ENCODE measurements at places on chromosomes 7 and 10.
A peak's percentile ranks its signal among the peaks of the same experiment; 100 is the strongest.

DNA sequence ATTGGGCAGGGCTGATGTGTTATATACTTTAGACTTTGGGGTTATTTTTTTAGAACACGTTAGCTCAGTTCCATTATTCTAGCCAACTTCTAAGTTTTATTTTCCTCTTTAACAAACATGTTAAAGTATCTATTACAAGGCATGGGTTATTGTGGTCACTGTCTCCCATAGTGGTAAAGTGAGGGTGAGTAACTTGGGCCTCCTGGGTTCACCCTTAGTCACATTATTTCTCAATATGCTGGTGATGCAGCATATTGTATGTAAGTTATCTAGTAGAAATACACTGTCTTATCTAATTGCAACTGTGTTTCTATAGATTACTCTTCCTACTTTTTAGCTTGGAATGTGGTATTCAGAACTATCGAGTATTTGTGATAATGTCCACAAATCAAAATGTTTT is 65.9 kb downstream of the BBS9 start:
- no peaks in the 10 kb centered on the region for H3K27me3 ChIP-seq
- no peak overlapping the region for H3K27ac ChIP-seq
- DNase-seq = no peak
- no peak overlapping the region for H3K4me3 ChIP-seq
- no peaks in the 10 kb centered on the region for H3K36me3 ChIP-seq

- no peaks in the 10 kb centered on the region for H3K4me1 ChIP-seq
- H3K27me3 ChIP-seq = no peaks in the 10 kb centered on the region
- H3K27ac ChIP-seq = peak overlapping the region; percentile 38
- no peak for DNase-seq
- H3K4me3 ChIP-seq = no peak overlapping the region
- no peaks in the 10 kb centered on the region for H3K36me3 ChIP-seq
These were observed 40.7 kb downstream of the AHR start for GRCh38 chr7:17339139-17339538.

GRCh38 chr7:16564909-16565426 is 38.3 kb downstream of the LRRC72 start:
- H3K4me1 ChIP-seq = no peaks in the 10 kb centered on the region
- H3K27me3 ChIP-seq = no peaks in the 10 kb centered on the region
- no peak overlapping the region for H3K4me3 ChIP-seq
- no peaks in the 10 kb centered on the region for H3K36me3 ChIP-seq

DNA sequence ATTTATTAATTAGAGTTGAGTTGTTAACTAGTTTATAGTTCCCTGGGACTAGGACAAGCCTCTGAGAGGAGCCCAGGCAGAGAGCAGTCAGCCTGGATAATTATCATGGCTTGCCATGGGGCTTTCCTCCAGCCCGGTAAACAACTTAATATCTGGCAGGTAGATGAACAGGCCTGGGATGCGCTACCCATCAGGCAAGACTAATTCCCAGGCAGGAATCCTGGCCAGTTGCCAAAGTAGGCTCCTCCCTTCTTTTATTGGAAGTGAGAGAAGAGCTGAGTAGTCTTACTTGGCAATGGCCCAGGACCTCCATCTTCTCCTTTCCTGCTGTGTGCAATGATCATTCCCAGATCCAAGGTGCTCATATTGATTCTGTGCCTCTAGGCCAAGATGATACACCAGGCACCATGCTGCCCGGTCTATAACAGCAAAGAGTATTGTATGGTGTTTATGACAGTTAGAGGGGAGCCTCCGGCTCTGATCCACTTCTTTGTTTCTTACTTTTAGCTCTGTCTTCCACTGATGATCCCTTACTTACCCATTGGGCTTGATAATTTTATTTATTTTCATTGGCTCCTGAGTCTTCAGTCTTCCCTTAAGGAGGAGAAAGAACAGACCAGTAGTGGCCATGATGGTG is 408.7 kb downstream of the REEP3 start:
- H3K4me3 ChIP-seq = no peak overlapping the region
- no peaks in the 10 kb centered on the region for H3K36me3 ChIP-seq
- no peak overlapping the region for H3K27ac ChIP-seq

DNA sequence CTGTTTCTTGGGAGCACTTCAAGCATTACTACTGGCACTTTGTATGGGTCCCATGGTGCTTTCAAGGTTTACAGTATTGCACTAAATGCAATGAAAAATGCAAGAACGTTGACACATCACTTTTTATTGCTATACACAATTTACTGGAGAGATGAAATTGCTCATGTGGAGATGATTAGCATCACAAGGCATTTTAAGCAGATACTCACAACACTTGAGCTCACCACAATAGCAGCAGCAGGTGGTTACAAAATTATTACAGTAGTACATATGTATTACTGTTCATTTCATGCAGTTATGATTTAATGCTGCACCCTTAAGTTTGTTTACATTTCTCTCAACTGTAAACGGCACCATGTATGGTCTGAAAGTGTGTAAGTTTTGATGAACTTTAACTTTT is 537.7 kb downstream of the GRM8 start:
- DNase-seq = no peak
- no peaks in the 10 kb centered on the region for H3K36me3 ChIP-seq
- H3K4me3 ChIP-seq = no peak overlapping the region
- H3K27me3 ChIP-seq = no peaks in the 10 kb centered on the region
- H3K4me1 ChIP-seq = no peaks in the 10 kb centered on the region
- no peak overlapping the region for H3K27ac ChIP-seq

- H3K27me3 ChIP-seq = no peaks in the 10 kb centered on the region
- no peaks in the 10 kb centered on the region for H3K36me3 ChIP-seq
- H3K4me1 ChIP-seq = no peaks in the 10 kb centered on the region
- H3K4me3 ChIP-seq = no peak overlapping the region
- DNase-seq = no peak
These were observed 94.1 kb downstream of the PFKFB3 start for GRCh38 chr10:6296828-6297251.

DNA sequence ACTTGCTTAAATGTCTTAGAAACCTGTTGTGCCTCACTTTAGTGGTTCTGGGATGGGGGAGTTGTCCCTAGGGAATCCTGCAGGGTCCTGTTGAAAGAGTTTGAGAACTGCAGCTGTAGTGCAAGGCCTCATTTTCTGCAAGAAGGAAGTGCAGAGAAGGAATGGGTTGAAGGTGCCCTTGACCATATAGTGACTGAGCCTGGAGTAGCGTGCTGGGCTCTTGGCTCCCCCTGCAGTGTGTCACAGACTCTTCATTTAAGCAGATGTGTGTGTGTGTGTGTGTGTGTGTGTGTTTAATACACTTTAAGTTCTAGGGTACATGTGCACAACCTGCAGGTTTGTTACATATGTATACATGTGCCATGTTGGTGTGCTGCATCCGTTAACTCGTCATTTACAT is 92.2 kb downstream of the GRK5 start:
- no peak overlapping the region for H3K27ac ChIP-seq
- H3K4me3 ChIP-seq = no peak overlapping the region
- no peaks in the 10 kb centered on the region for H3K27me3 ChIP-seq
- no peak for DNase-seq
- no peaks in the 10 kb centered on the region for H3K4me1 ChIP-seq
- no peaks in the 10 kb centered on the region for H3K36me3 ChIP-seq

GRCh38 chr7:77330169-77330882 is 85.8 kb downstream of the GSAP start:
- no peaks in the 10 kb centered on the region for H3K36me3 ChIP-seq
- H3K27me3 ChIP-seq = no peaks in the 10 kb centered on the region
- peaks cover 6% of the 10 kb centered on the region for H3K4me1 ChIP-seq
- DNase-seq = no peak

GRCh38 chr7:93178213-93178612 is 30.0 kb upstream of the SAMD9L start:
- H3K4me3 ChIP-seq = no peak overlapping the region
- H3K4me1 ChIP-seq = no peaks in the 10 kb centered on the region
- no peaks in the 10 kb centered on the region for H3K27me3 ChIP-seq
- H3K27ac ChIP-seq = no peak overlapping the region
- no peaks in the 10 kb centered on the region for H3K36me3 ChIP-seq

DNA sequence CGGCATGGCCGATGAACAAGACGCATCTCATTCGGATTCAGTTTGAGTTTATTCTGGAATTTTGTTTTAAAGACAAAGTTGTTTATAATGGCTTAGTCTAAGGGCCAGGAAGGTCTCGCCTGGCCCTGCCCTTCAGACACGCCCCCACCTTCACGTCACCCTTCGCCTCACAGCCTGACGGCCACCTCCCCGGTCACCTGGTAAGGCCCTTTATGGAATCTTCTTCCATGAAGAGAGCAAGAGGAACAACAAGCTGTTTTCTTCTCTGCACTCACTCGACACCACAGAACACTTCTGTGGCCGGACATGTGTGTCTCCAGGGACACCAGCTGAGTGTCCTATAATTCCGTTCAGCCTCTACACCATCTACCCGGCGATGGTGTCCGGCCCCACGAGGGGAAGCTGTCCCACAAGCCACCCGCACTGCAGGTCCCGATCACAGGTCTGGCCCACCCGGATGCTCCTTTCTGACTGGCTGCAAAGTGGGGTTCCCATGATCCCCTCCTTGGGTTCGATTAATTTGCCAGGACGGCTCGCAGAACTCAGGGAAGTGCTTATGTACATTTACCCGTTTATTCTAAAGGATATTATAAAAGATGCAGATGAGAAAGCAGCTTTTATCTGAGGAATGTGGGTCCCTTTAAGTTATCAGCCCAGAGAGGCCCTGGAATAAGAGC is 17.4 kb upstream of the KNDC1 start:
- H3K27ac ChIP-seq = no peak overlapping the region
- H3K4me1 ChIP-seq = no peaks in the 10 kb centered on the region
- peak; percentile 38 for DNase-seq
- H3K36me3 ChIP-seq = no peaks in the 10 kb centered on the region

GRCh38 chr10:98957801-98958200 is 277.9 kb downstream of the HPSE2 start:
- no peak overlapping the region for H3K27ac ChIP-seq
- H3K4me3 ChIP-seq = no peak overlapping the region
- no peak for DNase-seq
- no peaks in the 10 kb centered on the region for H3K4me1 ChIP-seq

DNA sequence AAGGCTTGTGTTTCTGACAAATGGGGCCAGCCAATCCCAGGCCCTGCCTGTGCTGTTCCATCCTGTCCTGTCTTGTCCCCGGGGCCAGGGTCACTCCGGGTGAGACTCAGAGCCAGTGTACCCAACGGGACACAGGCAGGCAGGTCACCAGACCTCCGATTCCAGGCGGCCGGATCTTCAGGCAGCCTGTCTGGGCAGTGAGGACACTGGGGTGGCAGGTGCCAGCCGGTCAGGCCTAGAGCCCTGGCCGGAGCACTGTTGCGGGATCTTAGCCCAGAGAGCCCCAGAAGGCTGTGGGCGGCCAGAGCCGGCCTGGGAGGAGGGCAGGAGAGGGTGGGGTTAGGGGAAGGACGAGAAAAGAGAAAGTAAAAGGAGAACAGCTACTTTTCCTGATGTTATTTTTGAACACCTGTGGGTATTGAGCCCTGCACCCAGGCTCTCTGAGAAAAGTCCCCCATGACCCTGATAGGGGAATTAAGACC is 134.3 kb upstream of the TNRC18 start:
- peak; percentile 62 for DNase-seq
- no peaks in the 10 kb centered on the region for H3K36me3 ChIP-seq
- H3K27me3 ChIP-seq = no peaks in the 10 kb centered on the region
- peaks cover 12% of the 10 kb centered on the region for H3K4me1 ChIP-seq

DNA sequence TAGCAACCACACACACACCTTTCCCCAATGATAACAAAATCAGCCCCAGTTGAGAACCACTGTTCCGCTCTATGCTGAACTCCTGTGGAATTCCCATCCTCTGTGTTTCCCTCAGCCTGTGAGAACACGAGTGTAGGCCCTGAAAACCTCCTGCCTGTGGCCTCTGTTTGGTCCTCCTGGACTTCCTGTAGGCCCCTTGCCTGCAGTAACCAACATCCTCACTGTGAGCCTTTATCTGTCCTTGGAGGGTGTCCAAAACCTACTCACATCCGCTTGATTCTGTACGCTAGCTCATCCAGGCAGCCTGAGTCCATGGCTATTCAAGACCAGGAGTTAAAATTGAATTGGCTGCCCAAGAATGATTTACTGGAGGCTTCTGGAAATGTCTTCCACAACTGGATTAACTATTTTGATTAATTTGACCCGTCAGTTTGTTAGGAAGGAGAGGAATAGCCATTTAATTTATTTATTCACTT is 149.8 kb downstream of the AKR1D1 start:
- H3K36me3 ChIP-seq = no peaks in the 10 kb centered on the region
- no peak for DNase-seq
- H3K27me3 ChIP-seq = no peaks in the 10 kb centered on the region
- H3K4me1 ChIP-seq = no peaks in the 10 kb centered on the region
- no peak overlapping the region for H3K27ac ChIP-seq

DNA sequence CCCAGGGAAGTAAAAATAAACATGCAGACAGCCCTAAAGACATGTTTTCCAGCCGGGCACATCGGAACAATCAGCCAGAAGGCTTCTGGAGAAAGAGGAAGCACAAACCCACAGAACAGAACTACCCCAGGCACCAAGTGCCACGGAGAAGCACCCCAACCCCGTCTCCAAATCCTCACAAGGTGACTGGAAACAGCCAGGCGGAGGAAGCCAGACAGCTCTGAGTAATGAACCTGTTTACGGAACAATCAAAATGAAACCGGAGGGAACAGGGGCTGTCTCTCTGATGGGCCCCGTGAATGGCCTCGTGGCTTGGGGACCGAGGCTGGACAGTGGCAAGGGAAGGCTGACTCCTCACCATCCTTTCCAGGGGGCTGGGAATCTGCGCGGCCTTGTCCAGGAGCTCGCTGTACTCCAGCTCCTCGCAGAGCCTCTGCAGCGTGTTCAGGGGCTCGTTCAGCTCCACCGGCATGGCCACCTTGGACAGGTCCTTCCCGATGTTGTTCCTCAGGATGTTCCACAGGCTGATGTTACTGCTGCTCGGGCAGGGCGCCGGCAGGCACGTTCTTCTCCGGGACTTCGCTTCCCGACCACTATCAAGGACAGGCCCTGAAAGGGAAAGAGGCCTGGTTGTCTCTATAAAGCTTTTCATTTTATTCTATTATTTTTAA is 77.0 kb upstream of the GSDME start:
- no peak overlapping the region for H3K4me3 ChIP-seq
- no peak for DNase-seq
- no peaks in the 10 kb centered on the region for H3K4me1 ChIP-seq

DNA sequence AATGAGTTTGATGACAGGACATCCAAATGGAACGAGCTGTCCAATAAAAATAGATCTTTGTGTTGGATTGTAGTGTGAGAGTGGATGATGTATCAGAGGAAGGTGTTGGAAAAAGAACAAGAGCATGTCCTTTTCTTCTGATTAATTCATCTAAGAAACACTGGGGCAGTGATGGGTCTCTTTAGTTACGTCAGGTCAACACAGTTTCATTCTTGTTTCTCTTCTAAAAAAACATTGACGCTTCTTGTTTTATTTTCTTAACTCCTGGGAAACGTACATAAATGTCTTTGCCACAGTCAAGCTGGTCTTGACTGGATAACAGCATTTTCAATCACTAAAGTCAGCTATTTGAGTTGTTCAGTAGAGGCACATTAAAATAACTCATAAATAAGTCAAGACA is 67.0 kb downstream of the PPP1R9A start:
- H3K36me3 ChIP-seq = no peaks in the 10 kb centered on the region
- DNase-seq = no peak
- no peak overlapping the region for H3K27ac ChIP-seq
- H3K4me1 ChIP-seq = no peaks in the 10 kb centered on the region
